Ureter (tissue), 1 donor: ENCODE measurements at places on chromosomes 1 and 21. TPM values are rescaled to one million over a fixed set of nuclear protein-coding genes. Genes with fewer than 3 reads are reported as not detected.

DNA sequence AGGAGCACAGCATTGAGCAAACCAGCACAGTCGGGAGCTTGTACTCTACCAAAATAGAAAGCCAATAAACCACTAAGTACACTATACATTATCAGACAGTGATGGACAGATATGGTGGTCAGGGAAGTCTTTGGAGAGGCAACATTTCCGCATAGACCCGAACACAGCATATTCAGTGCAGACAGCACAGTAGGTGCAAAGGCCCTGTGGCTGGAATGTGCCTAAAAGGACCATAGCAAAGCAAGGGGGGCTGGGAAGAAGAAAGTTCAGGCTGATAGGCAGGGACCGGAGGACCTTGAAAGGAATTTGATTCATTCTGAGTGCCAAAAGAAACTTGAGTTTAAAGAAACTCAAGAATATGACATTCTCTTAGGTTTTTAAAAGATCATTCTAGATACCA lies 92.0 kb upstream of the GALNT2 start:
- DNase-seq = no peak

- DNase-seq = no peak
These were observed 3.3 kb downstream of the SSBP3 start for GRCh38 chr1:54402896-54403295.

WLS gene
- total RNA-seq = 186 TPM

DSCAM gene
- not detected for total RNA-seq

PCBP3 gene
- 7.1 TPM for total RNA-seq

CTXND2 gene
- total RNA-seq = not detected

SPRR3 gene
- 79.0 TPM for total RNA-seq

DNA sequence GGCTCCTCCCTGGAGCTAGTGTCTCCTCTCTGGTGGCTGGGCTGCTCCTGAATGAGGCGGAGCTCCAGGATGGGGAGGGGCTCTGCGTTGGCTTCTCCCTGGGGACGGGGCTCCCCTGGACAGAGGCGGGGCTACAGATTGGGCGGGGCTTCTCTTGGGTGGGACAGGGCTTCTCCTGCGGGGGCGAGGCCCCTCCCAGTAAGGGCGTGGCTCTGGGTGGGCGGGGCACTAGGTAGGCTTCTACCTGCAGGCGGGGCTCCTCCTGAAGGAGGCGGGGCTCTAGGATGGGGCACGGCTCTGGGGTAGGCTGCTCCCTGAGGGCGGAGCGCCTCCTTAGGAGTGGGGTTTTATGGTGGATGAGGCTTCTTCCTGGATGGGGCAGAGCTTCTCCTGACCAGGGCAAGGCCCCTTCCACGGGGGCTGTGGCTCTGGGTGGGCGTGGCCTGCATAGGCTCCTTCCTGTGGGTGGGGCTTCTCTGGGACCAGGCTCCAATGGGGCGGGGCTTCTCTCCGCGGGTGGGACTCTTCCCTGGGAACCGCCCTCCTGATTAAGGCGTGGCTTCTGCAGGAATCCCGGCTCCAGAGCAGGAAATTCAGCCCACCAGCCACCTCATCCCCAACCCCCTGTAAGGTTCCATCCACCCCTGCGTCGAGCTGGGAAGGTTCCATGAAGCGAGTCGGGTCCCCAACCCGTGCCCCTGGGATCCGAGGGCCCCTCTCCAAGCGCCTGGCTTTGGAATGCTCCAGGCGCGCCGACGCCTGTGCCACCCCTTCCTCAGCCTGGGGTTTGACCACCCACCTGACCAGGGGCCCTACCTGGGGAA lies 22.7 kb upstream of the ARF1 start:
- DNase-seq = peak; percentile 89

- no peak for DNase-seq
These were observed 293.5 kb downstream of the LTN1 start for GRCh38 chr21:28699186-28699585.

EPHA10 gene
- 4.4 TPM for total RNA-seq

- no peak for DNase-seq
These were observed 122.7 kb downstream of the TGFBR3 start for GRCh38 chr1:91763252-91763651.

- no peak for DNase-seq
These were observed 81.3 kb upstream of the LYST start for GRCh38 chr1:235947989-235948388.

TFF3 gene
- 3.0 TPM for total RNA-seq

GRCh38 chr1:93705892-93706500 lies 24.4 kb upstream of the BCAR3 start:
- no peak for DNase-seq

DNA sequence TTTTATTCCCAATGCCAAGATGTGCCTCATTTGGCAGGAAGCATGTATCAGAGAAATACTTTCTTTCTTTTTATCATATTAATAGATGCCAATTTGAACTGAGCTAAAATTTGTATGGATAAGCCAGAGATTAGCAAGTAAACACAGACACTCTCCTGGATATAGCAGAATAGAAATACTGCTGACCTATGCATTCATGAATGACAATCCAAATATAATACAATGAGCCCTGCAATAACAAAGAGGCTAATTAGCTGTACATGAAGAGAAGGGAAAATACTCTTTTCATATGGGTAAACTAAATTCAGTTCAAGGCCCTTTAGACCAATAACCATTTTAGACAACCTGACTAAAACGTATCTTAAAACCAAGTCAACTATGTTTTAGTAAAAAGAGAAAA lies 388.1 kb upstream of the NR5A2 start:
- no peak for DNase-seq

GRCh38 chr1:40092706-40093639 lies 4.1 kb downstream of the PPT1 start:
- DNase-seq = no peak

GRCh38 chr1:232218955-232219865 lies 410.7 kb downstream of the SIPA1L2 start:
- DNase-seq = no peak

DNA sequence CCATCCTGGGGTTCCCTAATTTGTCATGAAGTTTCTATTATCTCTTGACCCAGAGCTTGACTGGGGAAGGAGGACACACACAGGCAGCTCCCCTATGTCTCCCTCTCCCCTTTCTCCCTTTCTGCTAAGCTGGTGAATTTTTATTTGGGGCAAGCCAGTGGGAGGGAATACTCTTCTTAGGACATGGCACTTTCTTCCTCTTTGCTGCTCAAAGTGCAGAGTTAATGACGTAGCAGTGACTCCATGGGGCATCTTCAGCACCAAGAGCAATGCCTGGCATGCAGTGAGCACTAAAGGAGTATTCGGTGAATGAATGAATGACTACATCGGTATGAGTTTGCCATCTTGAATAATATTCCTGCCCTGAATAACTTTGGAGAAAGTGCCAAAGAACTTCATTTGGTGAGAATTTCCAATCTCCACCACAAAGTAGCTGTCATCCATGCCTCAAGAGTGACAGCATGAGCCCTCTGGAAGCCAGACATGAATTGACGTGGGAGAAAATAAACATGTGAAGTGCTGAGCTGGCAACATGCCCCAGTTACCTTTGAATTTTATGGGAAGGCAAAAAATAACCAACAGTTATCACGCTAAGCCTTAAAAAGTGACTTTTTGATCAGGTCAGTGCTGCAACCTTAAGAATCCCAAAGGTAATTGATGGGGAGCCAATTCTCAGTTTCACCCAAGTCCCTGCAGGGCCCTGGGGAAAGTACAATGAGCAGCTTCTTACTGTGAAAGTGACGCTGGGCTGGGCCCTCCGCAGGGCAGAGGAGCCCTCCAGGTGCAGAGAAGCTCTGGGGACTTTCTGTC lies 22.1 kb upstream of the ATF3 start:
- DNase-seq = no peak

CHODL gene
- total RNA-seq = 1.1 TPM

- DNase-seq = no peak
These were observed 191.8 kb downstream of the TPR start for GRCh38 chr1:186183219-186183618.

LHX8 gene
- 0.21 TPM for total RNA-seq

DNA sequence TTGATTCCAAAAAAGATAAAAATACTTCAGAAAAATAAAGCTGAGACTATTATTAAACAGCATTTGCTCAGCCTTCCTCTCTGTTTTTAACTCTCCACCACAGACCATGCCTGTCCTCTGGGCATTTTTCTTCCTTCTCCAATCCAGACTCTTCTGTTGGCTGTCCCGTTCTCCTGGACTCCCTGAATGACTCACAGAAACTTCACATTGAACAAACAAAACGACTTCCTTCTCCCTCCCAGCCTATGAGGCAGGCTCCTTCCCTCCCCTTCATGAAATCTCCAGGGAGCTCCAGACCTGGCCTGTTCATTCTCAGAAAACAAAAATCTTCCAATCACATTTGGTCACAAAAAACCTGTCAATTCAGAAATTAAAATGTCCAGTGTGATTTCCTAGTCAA lies 421.3 kb downstream of the NPHP4 start:
- DNase-seq = no peak

DNA sequence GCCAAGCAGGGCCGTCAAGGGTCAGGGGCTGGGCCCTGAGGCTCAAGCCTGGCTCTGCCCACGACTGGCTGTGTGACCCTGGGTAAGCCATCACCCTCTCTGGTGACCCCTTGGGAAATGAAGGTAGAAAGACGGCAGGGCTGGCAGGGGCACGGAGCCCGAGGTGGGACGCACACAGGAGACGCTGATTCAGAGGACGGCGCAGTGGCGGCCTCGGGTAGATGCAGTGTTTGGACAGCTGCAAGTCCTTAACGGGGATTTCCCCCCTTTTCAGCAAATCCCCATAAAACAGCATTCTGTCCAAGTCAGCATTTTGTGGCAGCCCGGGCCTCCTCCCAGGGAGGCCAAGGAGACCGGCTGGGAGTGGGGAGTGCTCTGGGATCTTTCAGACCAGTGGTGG lies 16.7 kb downstream of the COL8A2 start:
- DNase-seq = no peak

AMY2A gene
- total RNA-seq = not detected

- DNase-seq = no peak
These were observed 38.6 kb downstream of the EIF2B3 start for GRCh38 chr1:44947774-44948311.

- DNase-seq = no peak
These were observed 101.3 kb upstream of the HMCN1 start for GRCh38 chr1:185632659-185633423.

ESPN gene
- total RNA-seq = 6.2 TPM

DNA sequence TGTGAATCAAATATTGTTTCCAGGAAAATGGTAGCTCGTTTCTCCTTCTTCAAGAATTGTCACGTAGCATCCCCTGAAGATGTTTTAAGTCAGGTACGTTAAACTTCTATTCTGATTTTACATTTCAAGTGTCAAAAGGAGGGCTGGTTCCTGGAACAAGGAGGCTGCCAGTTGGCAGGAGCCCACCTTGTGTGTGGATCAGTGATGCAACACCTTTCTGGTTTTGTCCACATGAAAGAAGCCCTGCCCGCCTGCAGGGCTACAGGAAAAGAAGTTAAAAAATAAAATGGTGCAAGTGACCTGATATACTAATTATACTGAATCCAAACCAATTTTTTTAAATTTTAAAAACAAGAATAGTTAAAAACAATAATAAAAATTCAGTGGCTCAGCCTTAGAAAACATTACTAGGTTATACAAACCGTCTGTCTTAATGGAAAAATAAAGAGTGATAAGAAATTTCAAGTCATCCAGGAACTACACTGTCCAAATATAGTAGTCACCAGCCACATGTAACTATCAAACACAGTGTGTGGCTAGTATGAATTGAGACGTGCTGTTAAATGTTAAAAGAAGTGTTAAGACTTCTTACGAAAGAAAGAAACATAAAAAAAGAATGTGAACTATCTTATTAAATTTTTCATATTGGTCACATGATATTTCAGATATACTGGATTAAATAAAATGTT lies 123.1 kb downstream of the APP start:
- DNase-seq = no peak

AADACL4 gene
- not detected for total RNA-seq

DNA sequence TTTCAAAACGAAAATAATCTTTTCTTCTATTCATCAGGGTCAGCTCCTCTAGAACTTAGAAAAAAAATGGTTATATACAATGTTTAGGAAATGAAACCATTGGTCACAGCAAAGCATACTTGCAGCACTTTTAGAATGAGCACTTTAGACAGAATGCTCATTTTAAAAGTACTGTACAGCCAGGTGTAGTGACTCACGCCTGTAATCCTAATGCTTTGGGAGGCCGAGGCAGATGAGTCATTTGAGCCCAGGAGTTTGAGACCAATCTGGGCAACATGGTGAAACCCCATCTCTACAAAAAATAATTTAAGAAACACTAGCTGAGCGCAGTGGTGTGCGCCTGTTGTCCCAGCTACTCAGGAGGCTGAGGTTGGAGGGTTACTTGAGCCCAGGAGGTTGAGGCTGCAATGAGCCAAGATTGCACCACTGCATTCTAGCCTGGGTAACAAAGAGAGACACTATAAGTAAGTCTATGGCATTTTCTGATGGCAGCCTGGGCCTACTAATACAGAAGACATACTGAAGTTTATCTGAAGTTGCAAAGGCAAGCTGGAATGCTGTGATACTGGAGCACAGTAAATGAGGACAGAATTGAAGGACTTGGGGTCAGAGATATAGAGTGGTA lies 48.9 kb upstream of the ZNF326 start:
- DNase-seq = no peak

TUFT1 gene
- total RNA-seq = 29.5 TPM

PLEKHA6 gene
- total RNA-seq = 61.5 TPM

ZBTB37 gene
- 20.4 TPM for total RNA-seq

TRIM58 gene
- total RNA-seq = 0.42 TPM

DNA sequence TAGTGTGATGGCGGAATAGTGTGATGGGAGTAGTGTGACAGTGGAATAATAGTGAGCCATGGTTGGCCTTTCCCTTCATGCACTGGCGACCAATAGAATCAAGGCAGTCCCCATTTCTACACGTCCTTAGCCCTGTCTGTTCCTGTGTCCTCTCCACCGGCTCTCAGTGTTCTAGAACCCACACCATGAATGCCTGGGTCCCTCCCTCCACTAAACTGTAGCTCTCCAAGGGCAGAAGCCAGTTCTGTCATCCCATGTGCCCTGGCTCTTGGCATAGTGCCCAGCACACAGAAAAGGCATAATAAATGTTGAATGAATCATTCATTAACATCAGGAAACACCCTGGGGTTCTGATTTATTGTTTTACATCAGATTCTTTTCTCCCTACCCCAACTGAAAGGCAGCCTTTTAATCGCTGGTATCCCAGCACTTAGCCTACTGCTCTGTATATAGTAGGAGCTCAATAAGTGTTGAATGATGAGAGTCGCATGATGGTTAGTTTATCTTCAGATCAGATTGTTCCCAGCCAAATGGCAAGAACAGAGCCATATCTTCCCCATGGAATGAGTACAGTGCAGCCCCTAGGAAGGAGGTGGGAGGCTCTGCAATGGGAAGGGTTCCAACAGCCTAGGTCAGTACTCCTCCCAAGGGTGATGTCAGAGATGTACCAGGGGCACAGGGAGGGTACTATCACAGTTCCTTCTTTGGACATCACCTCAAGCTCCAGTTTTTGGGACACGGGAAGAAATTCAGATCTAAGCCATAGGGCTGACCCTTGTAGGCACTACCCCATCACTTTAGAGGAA lies 325.7 kb downstream of the HHAT start:
- no peak for DNase-seq

GRCh38 chr1:16318555-16318954 lies 33.7 kb downstream of the FBXO42 start:
- DNase-seq = peak; percentile 53

GRCh38 chr1:41639332-41639936 lies 155.0 kb upstream of the EDN2 start:
- DNase-seq = no peak

GRCh38 chr1:184854496-184855140 lies 100.0 kb upstream of the EDEM3 start:
- DNase-seq = no peak
